Heart left ventricle (tissue), 16 donors: ENCODE measurements at places on chromosomes 1 and 21.

DNA sequence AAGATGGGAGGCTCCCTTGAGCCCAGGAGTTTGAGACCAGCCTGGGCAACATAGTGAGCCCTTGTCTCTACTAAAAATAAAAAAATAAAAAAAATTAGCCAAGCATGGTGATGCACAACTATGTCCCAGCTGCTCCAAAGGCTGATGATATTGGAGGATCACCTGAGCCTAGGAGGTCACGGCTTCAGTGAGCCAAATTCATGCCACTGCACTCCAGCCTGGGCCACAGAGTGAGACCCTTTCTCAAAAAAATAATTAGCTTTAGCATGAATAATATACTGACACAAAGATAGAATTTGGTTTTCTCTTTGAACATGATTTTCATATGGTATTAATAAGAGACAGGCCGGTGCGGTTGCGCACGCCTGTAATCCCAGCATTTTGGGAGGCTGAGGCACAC, 88.8 kb downstream of the DESI2 start:
- no peak for DNase-seq

DNA sequence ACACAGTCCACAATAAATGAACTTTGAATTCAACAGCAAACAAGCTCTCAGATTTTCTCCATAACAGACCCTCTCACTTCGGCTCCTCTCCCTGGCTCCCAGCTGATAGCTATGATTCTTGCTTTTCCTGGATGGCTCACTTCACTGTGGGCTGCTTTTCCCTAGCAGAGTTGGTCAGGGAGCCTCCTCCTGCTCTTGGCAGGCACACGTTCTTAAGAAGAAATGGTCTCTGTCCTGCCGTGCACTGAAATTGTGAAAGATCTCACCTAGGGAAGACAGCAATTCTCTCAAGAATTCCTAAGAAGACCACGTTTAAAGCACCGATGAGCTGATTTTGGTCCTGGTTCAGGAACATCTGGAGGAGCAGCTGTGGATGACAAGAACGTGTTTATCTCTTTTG, 148.5 kb upstream of the KCNK2 start:
- DNase-seq, result no peak

DNA sequence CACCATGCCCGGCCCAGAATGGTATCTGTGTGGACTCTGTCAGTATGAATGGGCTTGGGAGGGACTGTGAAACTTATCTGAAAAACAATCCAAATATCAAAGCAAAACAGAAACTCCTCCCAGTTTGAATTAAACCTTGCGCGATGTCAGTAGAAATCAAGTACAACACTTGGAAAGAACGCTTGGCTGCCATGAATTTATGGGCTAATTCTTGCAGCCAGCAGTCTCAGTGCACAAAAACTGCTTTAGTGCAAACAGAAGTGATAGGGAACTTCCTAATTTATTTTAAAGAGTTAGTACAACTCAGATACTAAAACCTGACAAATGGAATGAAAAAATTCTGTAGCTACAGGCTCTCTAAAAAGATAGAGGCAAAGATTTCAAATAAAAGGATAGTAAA, 8.5 kb downstream of the CLCA1 start:
- DNase-seq, result no peak

- DNase-seq, result peak; percentile 98
Observed at GRCh38 chr1:33127001-33127823, 46.3 kb downstream of the AZIN2 start.
